ENCODE measurements at places on chromosomes 6 and 20.

DNA sequence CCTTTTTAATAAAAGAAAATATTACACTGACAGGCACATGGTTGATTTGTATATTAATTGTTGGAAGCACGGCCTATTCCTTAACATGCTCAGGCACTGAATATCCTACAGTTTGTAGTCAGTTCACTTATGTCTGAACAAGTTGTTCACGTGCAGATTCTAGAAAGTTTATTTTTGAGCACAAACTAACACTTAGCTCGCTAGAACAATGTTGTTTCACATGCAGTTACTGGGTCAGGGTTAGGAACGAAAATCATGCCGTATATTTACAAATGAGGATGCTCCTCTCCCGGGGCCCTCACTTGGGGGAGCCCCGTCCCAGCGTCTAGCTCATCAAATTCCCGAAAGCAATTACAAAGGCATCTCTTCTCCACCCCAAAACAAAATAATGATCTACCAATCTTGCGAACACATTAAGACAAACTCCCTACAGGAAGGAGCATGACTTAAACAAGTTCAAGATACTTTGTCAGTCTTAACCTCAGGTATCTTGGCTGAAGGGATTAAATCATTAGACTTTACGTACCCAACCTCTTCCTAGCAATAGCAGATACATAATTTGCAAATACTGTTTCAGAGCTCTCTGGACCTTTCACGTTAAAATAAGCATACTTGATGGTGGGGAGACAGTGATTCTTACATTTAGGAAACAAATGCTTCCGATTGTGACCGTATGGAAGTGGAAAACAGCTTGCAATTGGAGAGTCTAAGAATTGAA is 1.5 kb downstream of the MAP7 start:
- no peak for DNase-seq

- DNase-seq: no peak
These were observed 50.9 kb upstream of the TNFAIP3 start for GRCh38 chr6:137816133-137816579.

GRCh38 chr20:19786311-19786710 is 28.3 kb downstream of the RIN2 start:
- DNase-seq: peak; percentile 59

DNA sequence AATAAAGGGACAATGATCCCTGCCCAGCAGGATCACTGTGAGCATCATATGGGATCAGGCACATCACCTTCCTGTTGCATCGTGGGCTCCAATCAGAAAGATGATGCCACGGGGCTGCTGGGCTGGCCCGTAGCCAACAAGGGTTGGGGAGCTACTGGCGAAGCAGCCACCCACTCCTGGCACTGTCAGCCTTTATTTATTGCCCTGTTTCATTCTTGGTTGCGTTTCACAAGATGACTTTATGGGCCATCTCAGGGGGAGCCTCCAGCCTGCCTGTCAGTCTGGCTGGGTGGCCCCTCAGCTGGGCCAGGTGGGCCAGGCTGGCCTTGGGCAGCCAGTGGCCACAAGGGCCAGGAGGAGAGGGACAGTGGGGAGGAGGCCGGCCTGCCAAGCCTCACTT is 17.3 kb downstream of the VSTM2L start:
- no peak for DNase-seq

DNA sequence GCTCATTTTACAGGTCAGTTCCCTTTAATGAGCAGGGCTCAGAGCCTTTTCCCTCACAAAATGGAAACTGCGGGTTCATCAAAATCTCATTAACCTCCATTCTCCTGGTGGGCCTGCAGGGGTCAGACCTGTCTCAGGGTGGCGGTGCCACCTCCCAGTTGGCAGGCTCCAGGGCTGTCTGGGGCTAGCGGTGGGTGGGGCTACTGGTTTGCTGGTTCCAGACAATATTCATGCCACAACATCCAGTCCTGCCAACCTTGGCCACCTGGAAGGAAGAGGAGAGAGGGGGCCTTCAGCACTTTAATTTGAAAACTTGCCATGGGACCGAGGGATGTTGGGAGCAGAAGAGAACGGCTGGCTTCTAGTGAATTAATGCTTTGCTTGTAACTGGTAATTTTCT is 41.9 kb upstream of the CTNNBL1 start:
- DNase-seq: peak; percentile 49

DNA sequence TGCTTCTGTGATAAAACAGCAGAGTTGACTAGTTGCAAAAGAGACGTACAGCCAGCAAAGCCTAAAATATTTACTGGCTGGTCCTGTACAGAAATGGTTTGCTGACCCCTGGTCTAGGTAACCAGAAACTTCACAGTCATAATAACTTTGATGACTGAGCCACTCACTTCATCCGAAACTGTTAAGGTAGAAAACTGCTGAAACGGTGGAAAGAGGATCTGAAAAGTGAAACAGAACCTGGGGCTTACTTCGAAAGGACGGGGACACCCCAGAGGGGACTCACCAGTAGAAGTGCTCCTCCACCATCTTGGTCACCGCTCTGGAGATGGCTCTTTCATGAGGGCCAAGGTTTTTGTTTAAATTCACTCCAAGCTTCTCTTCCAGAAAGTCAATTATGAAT is 16.4 kb downstream of the FAXC start:
- no peak for DNase-seq
